ENCODE measurements at places on chromosomes 3 and 15. TPM values are rescaled to one million over a fixed set of nuclear protein-coding genes. Genes with fewer than 3 reads are reported as not detected.

- no peak overlapping the region for H3K27ac ChIP-seq
- H3K4me1 ChIP-seq, result no peaks in the 10 kb centered on the region
- DNase-seq, result no peak
Measured at GRCh38 chr15:41148065-41148464, 32.0 kb upstream of the INO80 start.

- H3K4me1 ChIP-seq, result no peaks in the 10 kb centered on the region
- no peak overlapping the region for H3K27ac ChIP-seq
- no peaks in the 10 kb centered on the region for H3K27me3 ChIP-seq
- no peak overlapping the region for H3K4me3 ChIP-seq
Measured at GRCh38 chr3:148790851-148791735, 36.5 kb upstream of the CPB1 start.

GRCh38 chr15:81311752-81312464 lies 12.0 kb downstream of the STARD5 start:
- H3K4me1 ChIP-seq, result no peaks in the 10 kb centered on the region
- H3K4me3 ChIP-seq, result no peak overlapping the region
- no peak overlapping the region for H3K27ac ChIP-seq
- H3K36me3 ChIP-seq, result no peaks in the 10 kb centered on the region

Gene ZNF35
- 12.8 TPM for total RNA-seq

Measured in aorta (tissue), 5 donors.